ENCODE measurements at places on chromosomes 1 and 21. TPM values are rescaled to one million over a fixed set of nuclear protein-coding genes. Genes with fewer than 3 reads are reported as not detected.

- DNase-seq: no peak
Observed at GRCh38 chr1:192086644-192087043, 71.6 kb upstream of the RGS18 start.

- DNase-seq: no peak
Observed at GRCh38 chr1:154352581-154353459, 27.5 kb downstream of the ATP8B2 start.

GRCh38 chr1:7570311-7570710 lies 200.8 kb upstream of the VAMP3 start:
- no peak for DNase-seq

- DNase-seq: peak; percentile 32
Observed at GRCh38 chr1:116817582-116818064, 63.4 kb downstream of the CD2 start.

DNA sequence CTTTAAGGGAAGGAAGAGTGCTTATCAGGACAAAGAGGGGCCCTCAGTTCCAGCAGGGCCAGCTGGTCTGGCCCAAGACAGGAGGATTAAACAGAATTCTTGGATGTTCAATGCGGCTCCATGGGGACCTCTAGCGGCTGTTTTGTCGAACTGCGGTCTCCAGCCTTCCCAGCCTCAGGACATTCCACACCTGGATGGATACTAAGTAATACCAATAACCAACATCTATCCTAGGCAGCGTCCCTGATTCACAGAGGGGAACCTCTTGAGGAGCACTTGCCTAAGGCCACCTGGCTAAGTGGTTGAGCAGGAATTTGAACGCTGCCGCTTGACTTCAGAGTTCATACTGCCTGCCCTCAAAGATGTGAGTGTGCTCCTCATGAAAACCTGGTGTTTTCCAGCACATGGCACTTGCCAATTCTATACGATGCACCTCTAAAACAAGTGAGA lies 15.5 kb upstream of the CD247 start:
- peak; percentile 73 for DNase-seq

TRIM17 gene
- total RNA-seq: not detected

MYOG gene
- not detected for total RNA-seq

KLHDC7A gene
- not detected for total RNA-seq

NAV1 gene
- total RNA-seq: 0.94 TPM

SPRR2F gene
- not detected for total RNA-seq

Measured in NCI-H460 (cell line).